ENCODE measurements at places on chromosomes 3 and 15.
A peak's percentile ranks its signal among the peaks of the same experiment; 100 is the strongest.

DNA sequence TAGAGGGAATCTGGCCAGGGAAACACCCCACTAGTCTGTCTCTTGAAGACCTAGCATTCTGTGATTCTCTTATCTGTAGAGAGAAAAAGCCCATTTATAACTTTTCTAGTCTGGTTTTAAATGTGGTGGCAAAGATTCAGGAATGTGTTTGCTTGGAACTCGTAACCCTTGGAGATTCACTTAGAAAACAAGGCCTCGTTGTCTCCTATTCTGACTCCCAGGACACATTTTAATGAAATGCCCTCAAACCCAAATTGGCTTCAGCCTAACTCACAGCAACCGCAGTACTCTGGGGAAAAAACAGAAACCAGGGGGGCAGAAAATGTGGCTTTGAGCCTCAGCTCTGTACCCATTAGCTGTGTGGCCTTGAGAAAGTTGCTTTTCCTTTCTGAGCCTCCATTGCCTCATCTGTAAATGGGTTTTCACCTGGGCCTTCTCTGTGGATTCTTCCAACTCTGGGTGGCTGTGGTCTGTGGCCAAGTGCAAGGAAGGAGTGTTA lies 36.5 kb downstream of the RPLP1 start:
- no peak for DNase-seq

DNA sequence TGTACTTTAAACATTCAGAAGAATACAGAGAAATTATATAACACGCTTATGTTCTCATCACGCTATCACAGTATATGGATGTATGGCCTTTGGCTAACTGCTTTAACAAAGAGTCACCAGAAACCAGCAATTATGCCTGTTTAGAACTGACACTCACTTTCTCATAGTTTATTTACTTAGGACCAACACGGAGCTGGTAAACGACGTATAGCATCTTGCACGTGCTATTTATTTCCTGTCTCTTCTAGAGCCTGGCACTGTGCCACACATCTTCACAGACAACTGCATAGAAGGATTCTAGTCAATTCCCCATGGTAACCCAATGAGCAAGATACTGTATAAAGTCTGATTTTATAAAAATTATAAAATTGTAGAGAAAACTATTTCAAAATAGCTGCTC lies 43.6 kb downstream of the TBC1D2B start:
- no peak for DNase-seq

- no peak for DNase-seq
Observed at GRCh38 chr15:32979710-32980109, 214.8 kb downstream of the FMN1 start.

- DNase-seq = no peak
Observed at GRCh38 chr3:72657666-72658065, 190.6 kb downstream of the SHQ1 start.

DNA sequence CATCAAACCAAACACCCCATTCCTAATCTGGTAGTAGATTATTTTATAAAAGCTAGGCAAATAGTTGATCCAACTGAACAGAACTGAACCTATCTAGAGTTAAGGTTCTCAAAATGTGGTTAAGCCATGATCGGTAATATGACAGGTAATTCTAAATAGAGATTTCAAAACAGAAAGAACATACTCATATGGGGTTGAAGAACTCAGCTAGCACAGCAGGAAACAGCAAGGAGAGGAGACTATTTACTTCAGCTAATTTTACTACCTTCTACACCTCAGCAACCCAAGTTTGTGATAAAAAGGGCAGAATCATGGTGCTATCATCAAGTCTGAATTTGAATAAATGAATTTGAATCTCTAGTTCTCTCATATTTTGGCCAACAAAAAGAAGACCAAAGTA lies 11.8 kb downstream of the CD47 start:
- DNase-seq = no peak

DNA sequence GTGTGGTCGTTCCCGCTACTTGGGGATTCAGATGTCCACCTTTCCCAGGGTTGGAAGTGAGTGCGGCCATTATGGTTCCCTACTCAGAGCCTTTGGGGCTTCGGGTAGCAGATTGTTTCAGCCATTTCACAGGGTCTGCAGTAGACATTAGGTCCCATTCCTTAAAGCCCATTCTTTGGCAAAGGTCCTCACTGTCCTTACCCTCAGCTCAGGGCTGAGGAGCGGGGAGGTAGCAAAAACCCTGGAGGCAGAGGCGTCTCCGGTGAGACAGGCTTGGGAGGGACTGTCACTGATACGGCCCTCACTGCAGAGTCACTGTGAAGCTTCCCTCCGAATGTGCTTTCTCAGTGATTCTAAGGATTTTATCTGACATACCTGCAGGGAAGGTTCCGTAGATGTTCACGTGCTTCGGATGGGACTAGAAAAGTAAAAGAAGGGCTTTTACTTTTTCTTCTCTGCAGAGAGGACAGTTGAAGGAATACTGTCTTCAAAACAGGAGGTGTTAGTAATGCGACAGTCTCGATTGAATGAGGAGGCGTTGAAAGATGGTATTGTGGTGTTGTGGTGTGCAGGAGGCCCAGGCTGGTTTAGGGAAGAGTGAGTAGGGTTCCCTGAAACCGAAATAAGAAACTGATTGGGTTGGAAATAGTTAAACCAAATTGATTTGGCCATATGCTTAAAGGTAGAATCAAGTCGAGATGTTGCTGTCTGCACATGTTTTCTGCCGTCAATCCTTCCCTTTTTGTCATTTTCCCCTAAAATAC lies 630 bp downstream of the ATP6V1A start:
- no peak for DNase-seq

- DNase-seq = no peak
Observed at GRCh38 chr3:195750797-195751520, 30.2 kb downstream of the MUC20 start.

DNA sequence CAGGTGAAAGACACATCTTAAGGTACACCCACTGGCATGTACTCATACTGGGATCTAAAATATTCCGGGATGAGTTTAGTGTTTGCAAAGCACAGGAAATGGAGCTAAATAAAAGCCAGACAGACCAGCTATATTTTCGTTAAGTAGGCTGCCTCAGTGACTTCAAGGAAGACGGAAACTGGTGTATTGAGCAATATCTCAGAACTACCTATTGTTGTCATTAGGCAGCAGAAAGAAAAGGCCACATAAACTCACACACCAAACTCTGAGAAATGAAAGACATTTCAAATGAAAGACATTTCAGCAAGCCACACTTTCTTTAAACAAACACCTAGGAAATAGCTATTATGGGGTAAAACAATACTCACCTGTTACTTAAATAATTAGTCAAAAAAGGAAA lies 761.7 kb upstream of the SEMA6D start:
- no peak for DNase-seq

DNA sequence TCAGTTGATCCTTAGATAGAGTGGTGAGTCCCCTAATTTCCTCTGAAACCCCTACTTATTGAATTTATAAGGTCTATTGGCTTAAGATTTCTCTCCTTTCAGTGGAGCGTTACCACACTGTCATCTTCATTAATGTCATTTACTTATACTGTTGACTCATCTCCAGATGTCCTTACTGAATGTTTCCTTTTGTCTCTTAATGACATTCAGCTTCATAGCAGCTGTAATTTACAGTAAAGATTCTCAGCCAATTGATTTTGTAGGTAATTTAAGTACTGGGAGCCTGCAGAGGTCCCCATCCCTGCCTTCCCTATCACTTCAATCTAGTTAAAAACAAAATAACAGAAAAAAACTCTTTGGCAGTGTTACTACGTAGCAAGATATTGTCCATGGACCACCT lies 18.8 kb downstream of the STX19 start:
- DNase-seq = no peak

- DNase-seq = no peak
Observed at GRCh38 chr3:53134631-53135232, 4.5 kb upstream of the RFT1 start.

DNA sequence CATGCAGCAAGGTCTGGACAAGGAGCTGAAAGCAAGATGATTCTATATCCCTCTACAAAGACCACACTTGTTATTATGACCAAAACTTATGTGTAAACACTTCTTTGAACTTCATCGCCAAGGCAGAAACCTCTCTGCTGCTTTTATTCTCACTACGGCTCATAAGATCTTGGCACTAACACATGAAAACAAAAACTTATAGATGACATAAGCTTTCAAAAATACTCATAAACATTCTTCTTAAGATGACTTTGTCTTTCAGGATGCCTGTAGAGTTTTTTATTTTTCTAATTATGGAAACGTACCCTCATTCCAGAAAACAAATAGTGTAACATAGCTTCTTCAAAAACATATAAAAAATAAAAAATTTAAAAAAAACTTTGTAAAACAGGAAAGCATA lies 12.5 kb upstream of the C15orf61 start:
- DNase-seq = no peak

GRCh38 chr15:80462836-80463512 lies 58.8 kb downstream of the ARNT2 start:
- DNase-seq = no peak

DNA sequence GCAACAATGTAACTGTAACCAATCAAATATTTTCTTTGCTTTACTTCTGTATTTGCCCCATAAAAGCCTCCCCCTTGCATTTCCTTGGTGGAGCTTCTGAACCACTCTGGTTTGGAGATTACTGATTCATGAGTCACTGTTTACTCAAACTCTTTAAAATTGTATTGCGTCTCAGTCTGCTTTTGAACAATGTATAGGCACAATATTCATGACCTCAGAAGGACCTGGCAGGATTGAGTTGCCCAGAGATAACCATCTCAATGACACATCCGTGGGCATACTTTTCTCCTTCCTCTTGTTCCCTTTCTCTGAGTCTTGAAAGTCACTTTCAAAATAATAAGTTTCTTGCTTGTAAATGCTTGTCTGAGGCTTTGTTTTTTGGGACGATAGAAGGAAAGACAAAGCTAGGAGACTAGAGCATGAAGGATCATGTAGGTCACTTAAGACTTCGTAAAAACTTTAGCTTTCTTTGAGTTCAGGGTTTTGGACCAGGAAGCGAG lies 57.1 kb upstream of the POU1F1 start:
- DNase-seq = peak; percentile 26

GRCh38 chr3:58039601-58040000 lies 31.4 kb downstream of the FLNB start:
- DNase-seq = no peak

- no peak for DNase-seq
Observed at GRCh38 chr15:45773149-45773548, 138.3 kb downstream of the SQOR start.

DNA sequence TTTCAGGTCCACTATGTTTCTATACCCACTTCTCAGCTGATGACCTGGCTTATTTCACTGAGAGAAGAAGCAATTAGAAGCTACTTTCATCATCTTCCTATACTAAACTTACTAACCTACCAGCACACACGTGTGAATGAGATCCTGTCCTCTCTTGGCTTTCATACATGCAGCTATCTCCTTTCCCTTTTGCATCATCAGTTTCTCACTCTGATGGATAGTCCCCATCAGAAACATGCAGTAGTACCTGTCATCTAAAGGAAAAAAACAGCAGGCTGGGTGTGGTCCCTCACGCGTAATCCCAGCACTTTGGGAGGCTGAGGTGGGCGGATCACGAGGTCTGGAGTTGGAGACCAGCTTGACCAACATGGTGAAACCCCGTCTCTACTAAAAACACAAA lies 237.6 kb upstream of the C2CD4B start:
- no peak for DNase-seq

DNA sequence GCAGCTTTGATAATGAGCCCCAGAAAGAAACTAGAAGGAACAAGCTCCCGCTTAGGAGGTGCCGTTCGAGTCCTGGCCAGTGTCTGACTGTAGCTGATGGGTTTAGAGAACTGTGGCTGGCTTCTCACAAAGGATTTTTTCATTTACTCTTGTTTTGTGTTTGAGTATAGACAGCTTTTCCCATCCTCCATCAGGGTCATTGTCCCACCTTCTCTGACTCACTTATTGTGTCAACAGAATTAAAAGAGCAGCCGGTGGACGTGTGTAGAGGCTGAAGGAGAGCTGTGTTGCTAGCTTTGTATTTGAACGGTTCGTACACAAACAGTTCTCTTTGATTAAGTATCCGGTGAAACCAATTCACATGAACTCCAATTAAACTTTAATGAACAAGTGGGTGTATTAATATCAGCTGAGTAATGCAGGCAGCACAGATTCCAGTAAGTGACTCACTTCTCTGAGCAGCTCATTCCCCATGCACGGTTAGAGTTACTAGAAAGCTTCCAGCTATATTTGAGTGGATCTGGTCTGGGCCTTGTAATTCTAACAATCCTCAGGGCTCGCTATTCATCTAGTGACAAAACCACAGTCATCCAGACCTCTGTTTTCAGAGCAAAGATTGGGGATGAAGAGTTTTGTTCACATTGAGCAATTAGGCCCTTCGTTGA lies 141.0 kb downstream of the LPP start:
- DNase-seq = peak; percentile 26

- DNase-seq = no peak
Observed at GRCh38 chr3:170524073-170524472, 61.8 kb downstream of the SLC7A14 start.

GRCh38 chr15:67808821-67809220 lies 16.5 kb upstream of the SKOR1 start:
- DNase-seq = no peak

DNA sequence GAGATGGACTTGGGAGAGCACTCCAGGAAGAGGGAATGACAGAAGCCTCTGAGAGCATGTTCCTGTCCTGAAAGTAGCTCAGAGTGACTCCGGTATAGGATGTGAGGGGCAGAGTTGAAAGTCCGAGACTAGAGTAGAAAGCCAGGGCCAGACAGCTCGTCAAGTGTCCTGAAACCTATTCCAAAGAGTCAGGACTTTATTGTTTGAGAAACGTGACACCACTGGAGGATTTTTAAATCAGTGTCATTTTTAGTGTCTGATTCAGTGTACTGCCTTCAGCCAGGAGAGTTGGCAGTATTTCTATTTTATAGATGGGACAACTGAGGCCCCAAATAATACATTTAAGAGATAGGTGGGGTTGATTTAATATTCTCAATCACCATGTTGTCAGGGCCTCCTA lies 1.6 kb upstream of the RBMS3 start:
- DNase-seq = no peak
